ENCODE measurements at places on chromosomes 4 and X.

DNA sequence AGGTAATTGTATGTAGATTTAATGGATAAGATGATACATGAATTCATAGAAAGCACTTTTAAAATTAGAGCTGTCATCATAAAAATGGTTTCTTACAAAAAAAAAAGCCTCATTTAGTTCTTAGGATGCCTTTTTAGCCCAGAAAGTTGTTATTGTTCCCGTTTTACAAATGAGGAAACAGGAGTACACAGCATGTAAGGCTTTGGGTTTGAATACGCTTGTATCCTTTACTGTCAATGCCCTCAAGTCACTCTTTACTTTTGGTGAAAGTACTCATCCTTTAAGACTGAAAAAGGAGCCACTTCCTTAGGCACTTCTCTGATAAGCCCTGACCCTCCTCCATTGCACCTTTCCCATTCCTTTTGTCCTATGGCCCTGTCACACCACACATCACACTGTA lies 4.9 kb downstream of the EREG start:
- DNase-seq, result no peak

DNA sequence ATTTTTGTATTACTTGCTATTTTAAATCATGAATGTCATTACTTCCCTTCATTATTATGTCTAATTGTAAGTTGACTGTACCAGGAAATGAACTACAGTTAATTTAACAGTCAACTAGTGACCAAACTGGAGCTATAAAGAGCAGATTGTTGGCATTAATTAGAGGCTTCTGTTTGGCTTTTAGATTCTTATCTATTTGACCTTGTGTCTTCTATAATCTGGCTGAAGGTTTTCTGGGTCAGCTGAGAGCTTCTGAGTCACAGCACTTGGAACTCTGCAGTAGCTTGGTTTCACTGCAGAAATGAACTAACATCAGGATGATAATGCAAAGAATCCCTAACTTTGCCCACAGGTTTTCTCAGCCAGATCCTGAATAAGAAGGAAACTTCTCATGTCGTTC lies 169.2 kb upstream of the LEF1 start:
- no peak for DNase-seq

- no peak for DNase-seq
Observed at GRCh38 chr4:108172231-108172752, 3.6 kb upstream of the LEF1 start.

DNA sequence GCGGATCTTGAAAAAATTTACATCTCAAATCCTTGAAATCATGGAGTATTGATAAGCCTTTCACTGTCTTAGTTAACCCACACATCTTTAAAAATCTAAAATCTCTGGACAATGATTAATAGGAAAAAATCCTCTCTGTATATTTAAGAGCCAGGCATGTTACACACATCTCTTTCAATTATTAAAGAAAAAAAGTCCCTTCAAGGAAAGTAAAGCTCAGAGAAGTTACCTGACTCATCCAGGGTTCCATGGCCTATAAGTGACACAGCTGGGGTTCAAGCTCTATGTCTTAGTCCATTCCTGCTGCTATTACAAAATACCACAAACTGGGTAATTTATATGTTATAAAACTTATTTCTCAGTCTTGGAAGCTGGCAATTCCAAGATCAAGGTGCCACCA lies 14.2 kb upstream of the FGF16 start:
- DNase-seq, result no peak

GRCh38 chr4:153507310-153508073 lies 41.3 kb downstream of the TMEM131L start:
- DNase-seq, result no peak

- no peak for DNase-seq
Observed at GRCh38 chr4:77818073-77818601, 1.0 kb downstream of the CNOT6L start.

DNA sequence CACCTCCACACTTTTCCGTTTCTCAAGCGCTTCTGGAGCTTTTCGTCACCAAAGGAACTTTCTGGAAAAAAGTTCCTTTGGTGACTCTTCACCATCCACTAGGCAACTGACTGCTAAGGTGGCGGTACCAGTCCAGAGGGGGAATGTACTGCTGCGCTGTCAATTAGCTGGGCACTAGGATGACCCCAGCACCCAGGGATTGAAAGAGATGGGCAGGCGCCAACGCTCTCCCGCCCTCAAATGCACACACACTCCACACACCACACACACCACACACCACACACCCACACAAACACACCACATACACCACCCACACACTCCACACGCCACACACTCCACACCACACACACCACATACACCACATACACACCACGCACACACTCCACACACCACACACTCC lies 10.4 kb downstream of the PRDM8 start:
- no peak for DNase-seq

GRCh38 chr4:102387552-102388150 lies 42.4 kb upstream of the SLC39A8 start:
- no peak for DNase-seq

All from stimulated activated CD4-positive, alpha-beta T cell treated with anti-CD3 and anti-CD28 coated beads, TNF-alpha, amount 100 ng/mL, for 4 hours (primary cell).